Stimulated activated naive CD8-positive, alpha-beta T cell treated with anti-CD3 and anti-CD28 coated beads, Interleukin-15, amount 100 ng/mL, for 72 hours (primary cell): ENCODE measurements at places on chromosomes 3 and 15.

DNA sequence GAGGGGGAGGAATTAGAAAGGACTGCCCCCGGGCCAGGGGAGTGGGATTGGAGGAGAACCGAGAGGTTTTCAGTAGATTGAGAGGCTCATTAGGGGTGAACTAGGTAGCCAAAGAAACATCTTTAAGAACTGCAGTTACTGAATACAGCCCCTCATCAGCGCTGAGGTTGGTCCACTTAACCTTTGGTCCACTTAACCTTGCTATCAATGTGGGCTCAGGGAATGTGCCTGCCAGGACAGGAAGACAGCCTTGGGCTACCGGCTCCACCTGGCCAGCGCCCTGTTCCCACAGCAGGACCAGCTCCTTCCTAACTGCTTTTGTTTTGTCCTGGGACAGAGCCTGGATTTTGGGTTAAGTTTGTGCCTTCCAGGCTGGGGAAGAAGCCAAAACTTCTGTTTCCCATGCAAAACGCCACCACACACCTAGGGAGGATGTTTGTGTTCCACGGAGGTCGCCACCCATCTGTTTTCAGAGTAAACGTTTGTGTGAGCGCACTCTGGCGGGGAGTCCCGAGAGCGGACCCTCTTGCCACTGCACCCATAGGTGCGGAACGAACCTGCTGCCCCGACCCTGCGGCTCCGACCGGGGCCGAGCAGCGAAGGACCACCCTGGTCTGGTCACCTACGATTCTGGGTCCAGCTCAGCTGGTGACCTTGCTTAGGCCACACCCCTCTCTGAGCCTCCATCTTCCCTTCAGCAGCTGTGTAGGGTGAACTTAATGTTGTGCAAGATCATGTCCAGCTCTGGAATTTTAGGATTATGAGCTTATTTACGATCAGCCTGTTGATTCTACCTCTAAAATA is 107.4 kb downstream of the VGLL4 start:
- DNase-seq: no peak

DNA sequence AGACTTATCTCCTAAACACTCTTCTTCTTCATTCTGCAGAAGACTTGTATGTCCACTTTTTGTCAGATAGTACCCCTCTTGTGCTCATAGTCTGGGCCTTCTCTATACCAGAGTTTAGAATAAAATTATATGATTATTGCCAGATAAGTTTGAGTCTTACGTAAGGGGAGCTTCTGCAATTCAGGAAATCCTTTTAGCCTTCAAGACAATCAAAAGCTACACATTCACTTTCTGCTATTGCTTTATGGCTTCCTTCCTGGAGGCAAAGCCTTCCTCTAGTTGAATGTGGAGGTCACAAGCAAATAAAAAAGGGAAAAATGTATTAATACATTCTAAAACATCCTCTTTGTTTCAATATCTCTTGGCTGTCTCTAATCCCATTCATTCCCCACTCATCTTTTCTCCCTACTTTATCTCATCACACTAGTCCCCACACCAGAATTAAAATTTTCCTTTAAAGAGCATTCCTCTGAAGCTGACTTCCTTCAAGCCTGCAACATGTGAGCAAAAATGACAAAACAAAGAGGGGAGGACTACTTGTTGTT is 186.8 kb downstream of the CPNE4 start:
- DNase-seq: no peak

DNA sequence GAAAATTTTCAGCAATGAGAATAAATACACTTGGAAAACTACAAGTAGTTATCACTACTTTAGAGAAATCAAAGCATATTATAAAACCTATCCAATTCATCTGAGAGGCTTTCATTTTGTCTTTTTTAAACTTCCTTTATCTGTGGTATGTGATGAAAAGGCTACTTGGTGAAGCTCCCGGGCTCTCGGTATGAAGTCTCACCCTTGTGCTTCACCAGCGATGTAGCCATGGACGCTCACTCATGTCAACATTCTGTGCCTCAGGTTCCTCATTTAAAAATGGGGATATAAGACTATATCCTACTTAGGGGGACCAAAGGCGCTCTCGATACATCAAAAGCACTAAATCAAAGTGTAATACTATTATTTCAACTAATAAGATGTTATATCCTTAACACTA is 14.9 kb downstream of the SATB1 start:
- DNase-seq: no peak

GRCh38 chr15:58704155-58704865 is 45.2 kb downstream of the ADAM10 start:
- DNase-seq: no peak

DNA sequence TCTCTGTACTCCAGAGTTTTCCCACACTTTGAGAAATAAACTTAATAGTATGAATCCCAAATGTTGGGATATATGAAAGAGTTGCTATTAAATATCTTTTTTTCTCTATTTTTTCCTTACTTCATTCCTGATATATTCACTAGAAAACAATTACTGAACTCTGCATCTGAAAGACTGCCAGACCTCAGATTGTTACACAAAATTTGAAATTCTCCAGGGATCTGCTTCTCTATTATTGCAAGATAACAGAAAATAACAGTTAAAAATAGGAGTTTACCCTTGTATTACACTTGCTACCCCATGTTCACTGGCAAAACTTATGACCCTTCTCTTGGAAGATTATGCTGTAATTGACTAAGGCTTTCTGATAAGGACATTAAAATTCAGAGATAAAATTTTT is 11.7 kb upstream of the P3H2 start:
- DNase-seq: no peak

DNA sequence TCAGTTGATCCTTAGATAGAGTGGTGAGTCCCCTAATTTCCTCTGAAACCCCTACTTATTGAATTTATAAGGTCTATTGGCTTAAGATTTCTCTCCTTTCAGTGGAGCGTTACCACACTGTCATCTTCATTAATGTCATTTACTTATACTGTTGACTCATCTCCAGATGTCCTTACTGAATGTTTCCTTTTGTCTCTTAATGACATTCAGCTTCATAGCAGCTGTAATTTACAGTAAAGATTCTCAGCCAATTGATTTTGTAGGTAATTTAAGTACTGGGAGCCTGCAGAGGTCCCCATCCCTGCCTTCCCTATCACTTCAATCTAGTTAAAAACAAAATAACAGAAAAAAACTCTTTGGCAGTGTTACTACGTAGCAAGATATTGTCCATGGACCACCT is 18.8 kb downstream of the STX19 start:
- DNase-seq: no peak

GRCh38 chr15:78654272-78654671 is 13.3 kb upstream of the CHRNB4 start:
- DNase-seq: no peak

- DNase-seq: no peak
Observed at GRCh38 chr3:50068134-50068533, 20.6 kb upstream of the RBM5 start.

GRCh38 chr3:60630953-60631352 is 620.3 kb downstream of the FHIT start:
- DNase-seq: no peak

DNA sequence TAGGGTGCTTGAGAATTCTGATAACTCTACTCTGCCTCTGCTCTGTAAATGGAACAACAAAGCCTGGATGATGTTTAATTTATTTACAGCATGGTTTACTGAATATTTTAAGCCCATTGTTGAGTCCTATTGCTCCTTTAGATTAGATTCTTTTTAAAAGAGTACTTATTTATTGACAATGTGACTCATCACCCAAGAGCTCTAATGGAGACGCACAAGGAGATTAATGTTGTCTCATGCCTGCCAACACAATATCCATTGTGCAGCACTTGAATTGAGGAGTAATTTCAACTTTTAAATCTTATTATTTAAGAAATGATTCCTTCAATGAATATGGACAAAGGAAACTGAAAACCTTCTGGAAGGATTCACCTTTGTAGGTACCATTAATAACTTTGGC is 691.4 kb downstream of the ZBBX start:
- no peak for DNase-seq

GRCh38 chr3:135448520-135448919 is 517.0 kb upstream of the PPP2R3A start:
- no peak for DNase-seq

- peak; percentile 61 for DNase-seq
Observed at GRCh38 chr3:183825456-183826161, at the start of gene MAP6D1. Gene MAP6D1, minus strand, starts transcription at chr3:183825577. Its CDS starts 30 bp downstream, at chr3:183825547.

DNA sequence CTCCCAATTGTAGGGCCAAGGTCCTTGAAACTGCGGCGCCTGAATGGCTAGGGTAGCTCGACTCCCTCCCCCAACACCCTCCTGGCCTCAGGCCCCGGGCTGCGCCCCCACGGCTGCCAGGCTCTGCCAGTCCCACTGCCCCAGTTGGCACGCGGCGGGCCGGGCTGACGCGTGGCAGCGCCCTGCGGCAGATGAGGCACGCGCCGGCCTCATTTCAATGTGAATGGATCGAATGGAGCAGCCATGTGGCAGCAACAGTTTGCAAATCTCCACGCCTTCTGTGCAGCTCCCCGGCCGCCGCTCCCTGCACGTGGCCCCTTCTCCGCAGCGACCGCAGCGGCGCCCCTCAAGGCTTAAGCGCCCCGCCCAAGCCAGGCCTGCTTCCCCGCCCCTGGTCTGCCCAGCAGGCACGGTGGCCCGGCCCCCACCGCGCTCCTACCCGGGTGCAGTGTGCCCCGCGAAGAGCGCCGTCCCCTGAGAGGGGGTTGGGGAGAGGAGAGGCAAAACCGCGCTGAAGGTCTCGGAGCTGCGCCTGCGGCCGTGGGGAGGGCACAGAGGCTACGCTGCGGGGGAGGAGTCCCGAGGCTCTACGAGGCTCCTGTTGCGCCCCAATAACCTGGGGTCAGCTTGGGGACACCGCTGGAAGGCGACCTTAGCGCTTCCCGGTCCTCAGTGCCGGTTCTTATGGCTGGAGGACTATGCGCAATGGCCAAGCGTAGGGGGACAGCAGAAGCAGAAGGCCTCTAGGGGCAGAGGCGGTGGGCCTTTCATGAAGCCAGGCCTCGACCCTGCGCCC is 3.1 kb upstream of the DLL4 start:
- no peak for DNase-seq
